ENCODE measurements at places on chromosomes 4 and X. TPM values are rescaled to one million over a fixed set of nuclear protein-coding genes. Genes with fewer than 3 reads are reported as not detected.

DNA sequence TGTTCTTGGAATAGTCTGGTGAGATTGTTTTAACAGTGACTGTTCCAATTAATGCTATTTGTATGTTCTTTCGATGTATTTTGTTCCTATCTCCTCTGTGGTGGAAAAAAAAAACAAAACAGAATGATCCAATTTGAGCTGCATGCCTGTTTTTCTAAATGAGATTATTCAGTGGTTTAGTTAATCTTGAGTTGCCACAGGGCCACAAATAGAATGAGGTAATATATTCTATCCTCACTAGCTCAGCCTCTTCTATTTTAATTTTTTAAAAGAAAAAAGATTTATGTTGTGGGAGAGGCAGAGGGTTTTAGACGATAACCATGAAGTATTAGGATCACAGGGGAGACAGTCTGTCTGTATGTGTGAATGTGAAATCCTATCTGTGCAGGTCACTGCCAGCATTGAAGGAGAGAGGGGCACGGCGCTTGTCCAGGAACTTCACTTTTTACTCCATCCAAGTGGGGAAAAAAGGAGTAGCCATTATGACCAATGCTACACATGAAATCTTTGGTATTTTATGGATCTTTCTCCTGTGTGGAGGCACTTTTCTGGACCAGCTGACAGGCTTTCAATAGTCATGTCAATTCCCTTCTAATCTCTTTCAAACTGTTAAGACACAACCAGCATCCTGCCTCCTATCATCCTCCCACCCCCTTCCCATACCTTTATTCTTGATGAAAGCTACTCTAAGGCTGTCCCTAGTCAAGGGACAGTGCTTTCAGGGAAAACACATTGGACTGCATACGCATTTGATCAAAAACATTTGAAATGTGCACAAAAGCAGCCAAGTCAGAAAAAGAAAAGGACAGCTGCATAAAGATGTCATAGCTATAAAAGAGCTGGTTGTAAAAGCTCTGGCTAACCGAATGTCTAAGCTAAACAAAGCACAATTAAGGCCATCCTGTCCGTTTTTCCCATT is 1063.8 kb upstream of the INTU start:
- no peak for DNase-seq

- DNase-seq, result no peak
Observed at GRCh38 chr4:70713453-70714078, 8.2 kb upstream of the RUFY3 start.

- no peak for DNase-seq
Observed at GRCh38 chrX:13028871-13029636, 15.4 kb downstream of the FAM9C start.

GLRA2 gene
- polyA plus RNA-seq, result not detected

GPR34 gene
- not detected for polyA plus RNA-seq
